ENCODE measurements at places on chromosomes 6 and 20.

DNA sequence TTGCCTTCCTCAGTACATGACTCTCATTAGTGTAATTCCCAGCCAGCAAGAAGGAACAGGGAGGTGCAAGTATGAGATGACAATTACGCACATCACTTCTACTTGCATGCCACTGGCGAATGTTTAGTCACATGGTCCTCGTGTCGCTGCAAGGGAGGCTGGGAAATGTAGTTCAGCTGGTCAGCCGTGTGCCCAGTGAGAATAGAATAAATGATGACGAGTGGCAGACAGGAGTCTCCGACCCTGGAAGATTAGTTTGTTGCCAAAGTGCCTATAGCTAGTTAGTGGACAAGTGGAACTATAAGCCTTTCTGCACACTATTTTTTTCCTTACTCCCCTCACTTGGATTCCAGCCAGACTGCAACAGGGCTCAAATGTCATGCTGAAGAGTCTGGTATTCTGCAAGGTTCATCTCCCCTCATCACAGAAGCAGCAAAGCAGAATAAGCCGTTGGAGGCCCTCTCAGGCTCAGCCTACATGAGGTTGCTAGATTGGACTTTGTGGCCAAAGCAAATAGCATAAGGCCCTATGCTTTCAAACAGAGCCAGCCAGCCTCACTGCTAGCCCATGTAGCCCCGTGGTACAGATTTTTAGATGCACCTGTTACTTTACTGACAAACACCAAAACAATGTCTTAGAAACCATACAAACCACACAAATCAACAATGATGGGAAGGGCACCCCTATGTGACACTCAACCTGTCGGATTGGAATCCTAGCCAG lies 9.7 kb downstream of the LINC00237 start:
- no peak for DNase-seq

GRCh38 chr6:155024391-155025027 lies 29.4 kb downstream of the TIAM2 start:
- DNase-seq = no peak

DNA sequence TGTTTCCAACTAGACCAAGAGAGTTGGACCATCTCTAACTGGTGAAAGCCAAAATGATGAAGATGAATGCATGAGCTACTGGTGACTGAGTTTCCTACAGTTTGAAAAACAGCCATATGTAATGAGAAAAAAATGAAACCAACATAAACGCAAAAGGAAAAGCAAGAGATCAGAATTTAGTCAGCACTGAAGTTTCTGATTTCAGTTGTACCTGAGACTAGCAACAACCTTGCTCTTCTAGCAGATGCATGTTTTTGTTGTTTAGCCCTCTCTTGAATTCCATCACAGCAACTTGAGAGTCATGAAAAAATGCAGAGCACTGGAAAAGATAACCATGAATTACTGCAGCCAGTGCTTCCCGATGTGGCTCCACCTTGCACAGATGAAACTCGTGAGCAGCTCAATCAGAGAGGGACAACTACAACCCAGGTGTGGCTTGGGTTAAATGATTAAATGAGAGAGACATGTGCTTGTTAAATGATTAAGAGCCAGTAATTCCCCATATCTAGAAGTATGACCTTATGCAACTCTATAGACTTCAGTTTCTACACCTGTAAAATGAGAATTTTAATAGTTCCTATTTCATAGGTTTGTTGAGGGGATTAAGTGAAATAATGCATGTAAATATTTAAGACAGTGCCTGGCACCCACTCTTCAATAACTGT lies 104.8 kb downstream of the ELOVL4 start:
- DNase-seq = no peak

- DNase-seq = no peak
These were observed 61.3 kb downstream of the HS3ST5 start for GRCh38 chr6:114281496-114281895.

DNA sequence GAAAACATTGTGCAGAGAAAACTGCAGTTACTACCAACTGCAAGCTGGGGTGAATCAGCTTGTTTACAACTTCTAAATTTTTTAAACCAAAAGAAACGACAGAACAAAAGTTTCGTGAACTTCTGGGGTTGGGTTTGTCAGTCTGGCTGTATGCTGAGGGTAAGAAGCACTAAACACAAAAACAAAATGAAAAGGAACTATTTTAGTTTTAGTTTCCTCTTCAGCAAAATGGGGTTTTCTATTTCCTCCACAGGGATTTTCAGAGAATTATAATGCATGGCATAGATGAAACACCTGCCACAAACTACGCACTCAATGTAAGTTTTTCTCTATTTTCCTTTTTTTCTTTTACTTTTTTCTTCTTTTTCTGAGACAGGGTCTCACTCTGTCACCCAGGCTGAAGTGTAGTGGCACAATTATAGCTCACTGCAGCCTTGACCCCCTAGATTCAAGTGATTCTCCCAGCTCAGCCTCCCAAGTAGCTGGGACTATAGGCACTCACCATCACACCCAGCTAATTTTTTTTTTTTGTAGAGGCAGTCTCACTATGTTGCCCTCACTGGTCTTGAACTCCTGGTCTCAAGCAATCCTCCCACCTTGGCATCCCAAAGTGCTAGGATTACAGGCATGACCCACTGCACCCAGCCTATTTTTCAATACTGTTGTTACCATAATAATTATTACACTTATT lies 40.6 kb downstream of the CGA start:
- no peak for DNase-seq
